ENCODE measurements at places on chromosomes 1 and 21. TPM values are rescaled to one million over a fixed set of nuclear protein-coding genes. Genes with fewer than 3 reads are reported as not detected.

STRIP1 gene
- total RNA-seq = 37.1 TPM

PRMT6 gene
- 16.2 TPM for total RNA-seq

CYYR1 gene
- 4.2 TPM for total RNA-seq

TNFRSF18 gene
- 1.6 TPM for total RNA-seq

KCNK1 gene
- 1.6 TPM for total RNA-seq

BCAS2 gene
- 11.0 TPM for total RNA-seq

FCAMR gene
- total RNA-seq = not detected

MMEL1 gene
- total RNA-seq = 1.0 TPM

ATP5IF1 gene
- 36.0 TPM for total RNA-seq

S100B gene
- total RNA-seq = 25.6 TPM

LENEP gene
- not detected for total RNA-seq

All from skeletal muscle tissue (tissue), 5 donors.